ENCODE measurements at places on chromosomes 5 and 9.
A peak's percentile ranks its signal among the peaks of the same experiment; 100 is the strongest.

DNA sequence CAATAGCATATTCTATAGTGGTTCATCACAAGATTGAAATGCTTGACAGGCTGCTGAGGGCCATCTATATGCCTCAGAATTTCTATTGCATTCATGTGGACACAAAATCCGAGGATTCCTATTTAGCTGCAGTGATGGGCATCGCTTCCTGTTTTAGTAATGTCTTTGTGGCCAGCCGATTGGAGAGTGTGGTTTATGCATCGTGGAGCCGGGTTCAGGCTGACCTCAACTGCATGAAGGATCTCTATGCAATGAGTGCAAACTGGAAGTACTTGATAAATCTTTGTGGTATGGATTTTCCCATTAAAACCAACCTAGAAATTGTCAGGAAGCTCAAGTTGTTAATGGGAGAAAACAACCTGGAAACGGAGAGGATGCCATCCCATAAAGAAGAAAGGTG, 43.8 kb downstream of the GCNT1 start:
- DNase-seq: no peak

DNA sequence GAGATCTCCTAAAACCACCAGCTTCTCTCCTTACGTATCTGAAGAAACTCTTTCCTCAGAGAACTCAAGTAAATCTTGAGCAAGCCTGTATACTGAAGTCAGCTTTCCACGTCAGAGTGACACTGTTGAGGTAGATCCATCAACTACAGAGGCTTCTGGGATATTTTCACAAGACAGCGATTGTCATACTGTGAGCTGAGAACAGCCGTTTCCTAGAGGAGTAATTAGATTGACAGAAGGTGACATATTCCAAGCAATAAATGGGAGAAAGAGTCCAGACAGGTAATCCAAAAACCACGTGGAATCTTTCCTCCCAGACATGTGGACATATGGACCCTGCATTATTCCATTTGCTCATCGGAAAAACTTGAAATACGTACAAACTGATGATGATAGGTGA, 117.2 kb downstream of the MEF2C start:
- DNase-seq: no peak

GRCh38 chr9:111038331-111039230, at the start of gene LPAR1:
Gene LPAR1, minus strand, starts transcription at chr9:111038470. Its CDS starts 66,353 bp downstream, at chr9:110972117.
- DNase-seq: peak; percentile 90

GRCh38 chr5:219460-219863, 1.3 kb downstream of the SDHA start:
- no peak for DNase-seq

DNA sequence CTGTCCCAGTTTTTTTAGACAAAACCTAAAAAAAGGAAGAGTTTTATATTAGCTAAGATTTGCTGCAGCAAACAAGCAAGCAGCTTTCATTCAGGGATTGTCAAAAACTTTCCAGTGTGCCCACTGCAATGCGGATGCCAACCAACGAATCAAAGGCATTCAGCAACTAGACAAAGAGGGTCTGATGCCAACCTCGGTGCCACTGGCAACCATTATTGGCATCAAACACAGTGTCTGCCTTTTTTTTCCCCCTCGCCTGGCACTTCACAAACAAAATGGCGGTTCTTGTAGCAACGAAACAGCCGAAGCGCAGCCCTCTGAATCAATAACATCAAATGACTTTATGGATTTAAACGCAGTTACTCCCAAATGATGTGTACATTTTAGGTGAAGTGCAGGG, 10.4 kb downstream of the NFIB start:
- no peak for DNase-seq

- peak; percentile 35 for DNase-seq
Measured at GRCh38 chr9:110750272-110750671, 81.7 kb downstream of the MUSK start.

DNA sequence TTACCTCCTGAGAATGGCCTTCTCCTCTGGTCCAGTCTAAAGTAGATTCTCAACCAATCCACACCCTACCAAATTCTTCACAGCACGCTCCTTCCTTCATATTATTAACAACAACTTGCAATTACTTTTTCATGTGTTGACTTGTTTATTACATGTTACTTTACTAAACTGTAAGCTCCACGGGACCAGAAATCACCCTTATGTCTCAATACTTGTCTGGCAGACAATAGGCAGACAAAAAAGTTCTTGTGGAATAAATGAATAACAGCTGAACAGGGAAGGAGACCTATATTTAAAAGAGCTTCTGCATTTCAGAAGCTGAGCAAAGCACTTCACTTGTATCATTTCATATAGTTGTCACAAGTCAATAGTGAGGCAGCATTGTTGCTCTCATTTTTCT, 5.7 kb upstream of the WWC1 start:
- DNase-seq: no peak

- no peak for DNase-seq
Measured at GRCh38 chr5:53575831-53576230, 15.4 kb downstream of the NDUFS4 start.

- no peak for DNase-seq
Measured at GRCh38 chr9:72042928-72043327, 17.5 kb downstream of the C9orf57 start.

DNA sequence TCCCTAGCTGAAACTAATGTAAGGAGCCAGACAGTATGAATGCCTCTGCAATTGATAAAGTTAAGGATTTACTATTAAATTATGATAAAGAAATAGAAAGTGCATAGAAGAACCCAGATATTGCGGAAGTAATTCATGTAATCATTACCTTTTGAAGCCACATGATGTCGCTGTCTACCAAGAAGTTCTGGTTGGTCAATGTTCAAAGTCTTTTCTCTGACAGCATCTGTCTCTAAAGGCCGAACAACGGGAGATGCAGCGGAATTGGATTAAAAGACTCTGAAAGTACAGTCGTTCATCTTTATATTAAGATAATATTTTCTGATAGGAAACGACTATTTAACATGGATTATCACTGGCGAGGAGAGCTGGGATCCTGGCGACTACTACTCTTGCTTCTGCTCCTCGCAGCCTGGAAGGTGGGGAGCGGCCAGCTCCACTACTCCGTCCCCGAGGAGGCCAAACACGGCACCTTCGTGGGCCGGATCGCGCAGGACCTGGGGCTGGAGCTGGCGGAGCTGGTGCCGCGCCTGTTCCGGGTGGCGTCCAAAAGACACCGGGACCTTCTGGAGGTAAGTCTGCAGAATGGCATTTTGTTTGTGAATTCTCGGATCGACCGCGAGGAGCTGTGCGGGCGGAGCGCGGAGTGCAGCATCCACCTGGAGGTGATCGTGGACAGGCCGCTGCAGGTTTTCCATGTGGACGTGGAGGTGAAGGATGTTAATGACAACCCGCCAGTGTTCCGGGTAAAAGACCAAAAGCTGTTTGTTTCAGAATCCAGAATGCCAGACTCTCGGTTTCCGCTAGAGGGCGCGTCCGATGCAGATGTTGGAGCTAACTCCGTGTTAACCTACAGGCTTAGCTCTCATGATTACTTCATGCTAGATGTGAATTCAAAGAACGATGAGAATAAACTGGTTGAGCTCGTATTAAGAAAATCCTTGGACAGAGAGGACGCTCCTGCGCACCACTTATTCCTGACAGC, at the start of gene PCDHA8:
TSS of gene PCDHA8 (plus strand) at position 210 of the 985 bp plus-strand sequence. CDS start at position 345, 135 bp downstream.
- no peak for DNase-seq

GRCh38 chr5:164090358-164090757, 584.9 kb downstream of the MAT2B start:
- DNase-seq: no peak

DNA sequence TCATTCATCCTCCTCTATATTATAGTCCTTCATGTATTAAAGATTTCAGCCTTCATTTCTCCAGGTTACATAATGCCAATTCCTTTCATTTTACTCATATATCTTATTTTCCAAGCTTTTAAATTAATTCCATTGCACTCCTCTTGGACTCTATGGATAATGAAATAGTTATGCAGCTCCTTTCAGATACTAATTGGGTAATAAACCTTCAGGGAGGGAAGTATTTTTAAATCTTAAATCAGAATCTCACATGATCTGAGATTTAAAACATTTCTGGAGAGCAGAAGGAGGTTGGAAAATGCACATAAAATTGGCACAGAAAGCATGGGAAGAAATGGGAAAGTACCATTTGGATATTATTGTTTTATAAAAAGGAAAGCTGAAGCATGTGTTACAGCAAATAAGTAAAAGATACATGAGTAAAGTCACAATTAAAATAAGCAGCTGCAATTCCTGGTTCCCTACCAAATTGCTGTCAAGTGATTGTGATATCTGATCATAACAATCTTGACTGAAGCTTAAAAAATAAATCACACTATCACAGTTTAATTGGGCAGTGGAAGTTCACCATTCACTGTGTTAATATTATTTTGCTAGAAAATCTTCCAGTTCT, 257.9 kb upstream of the NREP start:
- no peak for DNase-seq
